Glomerular endothelial cell (primary cell): ENCODE measurements at places on chromosomes 12 and 14. TPM values are rescaled to one million over a fixed set of nuclear protein-coding genes. Genes with fewer than 3 reads are reported as not detected.

GRCh38 chr12:132597333-132598316 lies 12.8 kb downstream of the LRCOL1 start:
- DNase-seq: no peak

GRCh38 chr12:53810950-53811349 lies 59.2 kb upstream of the CISTR start:
- no peak for DNase-seq

GRCh38 chr14:68767248-68767645 lies 25.6 kb downstream of the ZFP36L1 start:
- DNase-seq: no peak

GRCh38 chr12:119314290-119314689 lies 20.2 kb upstream of the CCDC60 start:
- DNase-seq: no peak

Gene PTPN6
- 0.29 and 8.5 TPM in 2 replicates for total RNA-seq
